ENCODE measurements at places on chromosomes 5 and 9.

DNA sequence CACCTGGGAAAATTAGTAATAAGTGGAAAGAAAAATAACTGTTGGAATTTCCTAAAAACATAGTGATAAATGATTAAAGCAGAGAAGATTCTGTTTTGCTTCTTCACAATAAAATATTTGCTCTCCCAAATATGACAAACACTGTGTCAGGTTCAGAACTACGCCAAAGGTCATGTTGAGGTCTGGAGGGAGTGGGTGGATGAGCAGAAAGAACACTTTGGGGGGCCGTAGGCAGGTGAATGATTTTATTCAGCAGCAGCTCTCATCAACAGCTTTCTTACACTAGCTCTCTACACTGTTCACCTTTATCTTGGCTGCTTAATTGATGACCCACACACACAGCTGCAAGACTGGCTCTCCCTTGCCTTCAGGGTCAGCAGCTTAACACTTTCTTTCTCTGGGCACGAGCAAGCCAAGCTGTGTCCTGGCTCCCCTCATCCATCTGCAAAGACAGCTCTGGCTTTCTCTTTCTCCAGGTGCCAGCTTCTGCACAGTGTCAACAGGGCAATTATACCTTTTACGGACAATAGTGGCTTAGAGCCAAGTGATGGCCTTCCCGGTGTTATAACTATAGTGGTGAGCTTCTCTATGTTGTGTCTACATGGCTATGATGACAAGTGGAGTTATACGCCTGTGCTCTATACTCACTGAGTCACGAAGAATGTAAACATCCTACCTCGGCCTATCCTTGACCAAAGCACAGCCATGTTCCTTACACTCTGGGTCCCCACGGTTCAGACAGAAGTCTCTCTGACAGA, 18.9 kb upstream of the GPX8 start:
- DNase-seq, result no peak

- no peak for DNase-seq
These were observed 259.8 kb downstream of the NSG2 start for GRCh38 chr5:174305241-174305681.

DNA sequence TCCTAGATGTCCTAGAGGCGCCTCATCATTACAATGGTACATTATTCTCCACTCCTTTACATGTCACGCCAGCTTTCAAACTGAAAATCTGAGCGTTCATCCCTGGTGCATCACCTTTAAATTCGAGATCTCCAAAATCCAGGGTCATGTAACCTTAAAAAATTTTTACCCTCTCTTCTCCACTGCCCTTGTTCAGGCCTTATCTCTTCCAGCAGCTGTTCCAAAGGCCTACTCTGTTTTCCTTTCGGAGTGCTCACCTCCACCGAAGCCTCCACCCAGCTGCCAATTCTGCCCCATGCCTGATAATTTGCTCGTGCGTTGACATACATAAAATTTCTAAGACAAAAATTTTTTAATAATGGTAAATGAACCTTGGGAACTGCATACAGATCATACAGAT, 950 bp upstream of the MSH3 start:
- no peak for DNase-seq

- DNase-seq, result no peak
These were observed 15.9 kb upstream of the FANCC start for GRCh38 chr9:95333426-95333825.

- no peak for DNase-seq
These were observed 8.9 kb downstream of the CARTPT start for GRCh38 chr5:71727978-71728377.

Data from NCI-H460 (cell line).